ENCODE measurements at places on chromosomes 1 and 21. TPM values are rescaled to one million over a fixed set of nuclear protein-coding genes. Genes with fewer than 3 reads are reported as not detected.

The TMEM81 gene
- 0.26 TPM for total RNA-seq

DNA sequence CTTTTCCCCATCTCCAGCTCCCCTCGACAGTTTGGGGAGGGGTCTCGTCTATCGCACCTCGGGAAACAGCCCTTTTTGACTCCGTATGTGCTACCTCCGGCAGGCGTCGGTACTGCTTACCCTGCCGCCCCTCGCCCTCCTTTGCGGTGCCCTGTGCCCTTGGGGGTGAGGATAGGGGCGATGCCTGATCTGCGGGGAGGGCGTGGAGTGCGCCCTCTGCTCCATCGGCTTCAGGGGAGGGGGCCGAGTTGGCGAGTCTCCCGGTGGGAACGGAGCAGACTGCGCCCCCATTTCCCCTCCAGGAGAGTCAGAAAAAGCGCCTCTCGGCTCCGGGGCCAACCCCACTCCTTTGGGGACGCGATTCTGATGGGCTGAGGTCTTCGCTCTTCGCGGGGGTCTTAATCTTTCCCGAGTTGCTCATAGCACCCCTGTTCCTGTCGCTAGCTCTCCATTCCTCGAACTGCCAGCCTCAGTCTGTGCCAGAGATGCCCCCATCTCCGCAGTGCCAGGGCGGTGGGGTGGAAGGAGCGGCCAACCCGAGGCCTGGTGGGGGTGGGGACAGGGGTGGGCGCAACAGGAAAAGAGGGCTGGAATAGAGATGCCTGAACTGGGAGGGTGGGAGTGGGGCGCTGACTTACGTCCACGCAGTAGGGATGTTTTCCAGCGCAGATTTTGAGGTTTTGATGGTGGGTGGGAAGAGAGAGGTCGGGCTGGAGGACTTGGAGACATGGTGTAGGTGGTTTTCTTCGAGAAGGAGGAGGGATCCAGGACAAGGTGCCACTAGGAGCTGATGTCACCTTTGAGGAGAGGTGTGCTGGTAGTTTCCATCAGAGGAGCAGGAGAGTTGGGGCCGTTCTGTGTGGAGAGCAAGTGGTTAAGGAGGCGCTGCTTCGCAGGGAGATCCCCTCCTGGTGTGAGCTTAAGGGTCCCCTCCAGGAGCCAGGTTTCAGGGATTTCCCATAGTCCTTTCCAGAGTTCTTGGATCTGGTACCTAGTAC is 674 bp downstream of the PPFIA4 start:
- H3K36me3 ChIP-seq = no peaks in the 10 kb centered on the region
- DNase-seq = no peak
- H3K4me3 ChIP-seq = peak overlapping the region; percentile 42
- no peaks in the 10 kb centered on the region for H3K4me1 ChIP-seq
- no peak overlapping the region for H3K27ac ChIP-seq
- no peaks in the 10 kb centered on the region for H3K27me3 ChIP-seq

The RASAL2 gene
- 29.5 TPM for total RNA-seq

DNA sequence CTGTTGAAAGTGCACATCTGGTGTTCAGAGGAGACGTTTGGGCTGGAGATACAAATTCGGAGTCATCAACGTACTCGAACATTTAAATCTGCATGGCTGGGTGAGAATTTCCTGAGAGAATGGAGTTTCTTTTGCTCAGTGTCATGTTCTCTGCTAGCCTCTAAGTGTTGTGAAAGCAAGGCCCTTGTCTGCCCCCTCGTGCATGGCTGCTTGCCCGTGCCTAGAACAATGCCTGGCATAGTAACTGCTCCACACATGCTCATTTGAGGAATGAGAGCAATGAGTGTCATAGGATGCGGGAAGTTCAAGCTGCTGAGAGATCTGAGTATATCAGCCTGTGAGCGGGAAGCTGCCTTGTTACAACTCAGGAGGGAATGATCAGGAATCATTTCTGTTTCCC is 171.1 kb upstream of the CSF3R start:
- no peaks in the 10 kb centered on the region for H3K27me3 ChIP-seq
- no peaks in the 10 kb centered on the region for H3K36me3 ChIP-seq
- no peak overlapping the region for H3K4me3 ChIP-seq
- DNase-seq = no peak
- no peaks in the 10 kb centered on the region for H3K4me1 ChIP-seq

DNA sequence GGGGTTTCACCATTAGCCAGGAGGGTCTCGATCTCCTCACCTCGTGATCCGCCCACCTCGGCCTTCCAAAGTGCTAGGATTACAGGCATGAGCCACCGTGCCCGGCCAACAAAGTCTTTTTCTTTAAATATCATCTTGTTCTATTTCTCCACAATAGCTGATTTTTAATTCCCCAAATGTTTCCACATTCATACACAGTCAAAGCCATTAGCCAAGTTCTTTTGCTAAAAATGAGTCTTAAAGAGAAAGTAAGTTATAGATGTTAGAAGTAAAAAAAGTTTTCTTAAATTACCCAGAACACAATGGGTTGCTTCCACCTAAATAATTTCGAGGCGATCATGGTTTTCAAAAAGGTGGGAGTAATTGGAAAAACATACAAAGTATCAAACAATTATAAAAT is 30.6 kb downstream of the C2CD2 start:
- H3K36me3 ChIP-seq = no peaks in the 10 kb centered on the region
- no peaks in the 10 kb centered on the region for H3K4me1 ChIP-seq
- H3K4me3 ChIP-seq = no peak overlapping the region
- DNase-seq = no peak
- peak overlapping the region; percentile 87 for H3K27ac ChIP-seq

- DNase-seq = no peak
- H3K4me1 ChIP-seq = no peaks in the 10 kb centered on the region
- no peaks in the 10 kb centered on the region for H3K27me3 ChIP-seq
- no peak overlapping the region for H3K4me3 ChIP-seq
Measured at GRCh38 chr1:81598623-81599022, 202.1 kb upstream of the ADGRL2 start.

GRCh38 chr1:237492359-237492758 is 398.4 kb downstream of the ZP4 start:
- no peaks in the 10 kb centered on the region for H3K4me1 ChIP-seq
- no peaks in the 10 kb centered on the region for H3K27me3 ChIP-seq
- no peak for DNase-seq
- no peak overlapping the region for H3K4me3 ChIP-seq

GRCh38 chr1:182051938-182052337 is 9.6 kb downstream of the ZNF648 start:
- DNase-seq = no peak
- H3K27ac ChIP-seq = no peak overlapping the region
- no peak overlapping the region for H3K4me3 ChIP-seq
- no peaks in the 10 kb centered on the region for H3K36me3 ChIP-seq
- H3K4me1 ChIP-seq = no peaks in the 10 kb centered on the region

The OR6N1 gene
- not detected for total RNA-seq

GRCh38 chr1:191674626-191675179 is 483.6 kb upstream of the RGS18 start:
- H3K27ac ChIP-seq = no peak overlapping the region
- no peak overlapping the region for H3K4me3 ChIP-seq
- DNase-seq = no peak
- no peaks in the 10 kb centered on the region for H3K36me3 ChIP-seq
- no peaks in the 10 kb centered on the region for H3K4me1 ChIP-seq
- H3K27me3 ChIP-seq = no peaks in the 10 kb centered on the region

GRCh38 chr1:86062453-86062852 is 94.1 kb downstream of the COL24A1 start:
- no peak overlapping the region for H3K4me3 ChIP-seq
- H3K36me3 ChIP-seq = no peaks in the 10 kb centered on the region
- H3K27ac ChIP-seq = no peak overlapping the region
- H3K27me3 ChIP-seq = no peaks in the 10 kb centered on the region
- no peak for DNase-seq
- H3K4me1 ChIP-seq = no peaks in the 10 kb centered on the region

- H3K27me3 ChIP-seq = no peaks in the 10 kb centered on the region
- DNase-seq = no peak
- H3K36me3 ChIP-seq = no peaks in the 10 kb centered on the region
- no peak overlapping the region for H3K4me3 ChIP-seq
Measured at GRCh38 chr1:107559881-107560280, 405.1 kb downstream of the VAV3 start.

- H3K4me3 ChIP-seq = no peak overlapping the region
- H3K27me3 ChIP-seq = no peaks in the 10 kb centered on the region
- no peaks in the 10 kb centered on the region for H3K4me1 ChIP-seq
- no peaks in the 10 kb centered on the region for H3K36me3 ChIP-seq
Measured at GRCh38 chr1:185008838-185009237, 34.5 kb upstream of the NIBAN1 start.

- DNase-seq = no peak
- H3K27me3 ChIP-seq = no peaks in the 10 kb centered on the region
- H3K27ac ChIP-seq = no peak overlapping the region
- H3K36me3 ChIP-seq = no peaks in the 10 kb centered on the region
Measured at GRCh38 chr1:198641501-198641900, 2.7 kb downstream of the PTPRC start.

GRCh38 chr1:89881415-89882058 is 60.7 kb downstream of the LRRC8D start:
- H3K4me1 ChIP-seq = no peaks in the 10 kb centered on the region
- no peaks in the 10 kb centered on the region for H3K27me3 ChIP-seq
- no peak overlapping the region for H3K4me3 ChIP-seq
- DNase-seq = no peak
- no peaks in the 10 kb centered on the region for H3K36me3 ChIP-seq

The TLCD4 gene
- total RNA-seq = 15.7 TPM

DNA sequence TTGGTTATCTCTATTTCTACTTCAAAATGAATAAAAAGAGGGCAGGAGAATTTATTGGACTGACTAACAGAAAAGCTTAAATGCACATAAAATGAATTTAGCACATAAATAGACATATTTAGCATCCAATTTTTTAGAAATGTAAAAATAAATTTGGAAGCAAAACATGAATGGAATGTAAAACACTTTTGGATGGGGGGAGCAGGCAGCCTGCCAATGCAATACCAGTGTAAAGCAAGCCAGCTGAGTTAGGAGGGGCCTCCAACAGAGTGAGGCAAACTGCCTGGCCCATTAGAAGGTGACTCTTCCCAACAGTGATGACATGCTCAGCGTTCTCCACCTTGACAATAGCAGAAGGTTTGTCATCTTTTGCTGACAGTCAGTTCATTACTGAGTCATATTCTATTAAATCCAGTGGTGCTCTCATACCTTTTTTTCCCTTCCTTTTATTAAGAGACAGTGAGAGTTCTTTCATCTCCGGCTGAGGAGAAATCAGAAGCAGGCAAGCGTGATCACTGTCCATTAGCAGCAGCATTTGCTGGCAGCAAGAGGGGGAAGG is 19.5 kb upstream of the EXO1 start:
- no peak overlapping the region for H3K27ac ChIP-seq
- no peak for DNase-seq
- H3K27me3 ChIP-seq = no peaks in the 10 kb centered on the region
- H3K36me3 ChIP-seq = no peaks in the 10 kb centered on the region
- H3K4me3 ChIP-seq = no peak overlapping the region

DNA sequence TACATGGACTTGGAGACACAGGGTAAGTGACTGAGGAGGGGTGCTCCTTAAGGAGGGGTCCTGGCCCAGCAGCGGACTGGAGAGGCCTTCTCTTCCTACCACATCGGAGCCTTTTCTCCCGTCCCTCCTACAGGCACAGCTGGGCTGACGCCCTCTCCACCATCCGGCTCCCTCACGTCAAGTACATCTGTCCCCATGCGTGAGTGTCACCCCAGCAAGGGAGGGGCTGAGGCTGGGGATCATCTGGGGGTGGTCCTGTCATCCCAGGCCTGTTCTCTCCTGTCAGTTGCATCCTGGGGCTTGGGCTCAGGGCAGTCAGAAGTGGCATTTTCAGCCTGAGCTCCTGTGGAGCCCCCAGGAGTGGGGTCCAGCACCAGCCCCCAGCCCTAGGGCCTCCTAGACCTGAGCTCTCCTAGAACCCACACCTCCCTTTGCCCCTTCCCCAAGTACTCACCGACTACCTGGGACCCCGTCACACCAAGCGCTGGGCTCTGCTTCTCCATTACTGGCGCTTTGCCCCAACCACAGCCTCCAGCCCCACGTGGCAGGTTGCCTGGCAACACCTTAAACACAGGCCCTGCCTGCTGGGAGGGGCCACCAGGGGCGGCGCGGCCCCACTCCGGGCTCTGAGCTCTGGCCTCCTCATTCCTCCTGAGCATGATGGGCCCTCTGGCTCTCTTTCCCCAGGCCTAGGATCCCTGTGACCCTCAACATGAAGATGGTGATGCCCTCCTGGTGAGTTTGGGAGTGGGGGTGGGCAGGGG is 2.3 kb downstream of the LYPLA2 start:
- no peaks in the 10 kb centered on the region for H3K27me3 ChIP-seq
- peaks cover 12% of the 10 kb centered on the region for H3K4me1 ChIP-seq
- no peak overlapping the region for H3K4me3 ChIP-seq
- H3K27ac ChIP-seq = peak overlapping the region; percentile 0

DNA sequence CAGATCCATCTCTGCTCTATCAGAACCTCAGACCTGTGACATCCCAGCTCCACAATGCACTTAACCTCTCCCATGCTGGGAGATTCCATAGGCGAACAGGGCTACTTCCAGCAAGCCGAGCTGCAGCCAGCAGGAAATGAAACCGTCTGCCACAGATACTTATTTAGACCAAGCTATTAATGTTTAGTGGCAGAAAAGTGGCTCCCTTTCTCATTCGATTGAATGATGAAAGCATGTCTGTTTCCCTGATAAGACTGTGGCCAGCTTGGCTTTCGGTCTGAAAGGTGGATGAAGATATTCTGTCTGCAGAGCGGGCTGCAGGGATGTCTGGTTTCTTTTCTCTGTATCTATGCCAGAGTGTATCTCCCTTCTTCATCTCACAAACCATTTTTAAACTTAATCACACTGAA is 146.4 kb downstream of the GREM2 start:
- H3K4me3 ChIP-seq = no peak overlapping the region
- no peak overlapping the region for H3K27ac ChIP-seq
- no peaks in the 10 kb centered on the region for H3K27me3 ChIP-seq
- H3K4me1 ChIP-seq = no peaks in the 10 kb centered on the region

GRCh38 chr1:231929311-231929710 is 302.7 kb downstream of the DISC1 start:
- no peaks in the 10 kb centered on the region for H3K27me3 ChIP-seq
- H3K36me3 ChIP-seq = no peaks in the 10 kb centered on the region
- H3K27ac ChIP-seq = no peak overlapping the region
- DNase-seq = no peak
- H3K4me1 ChIP-seq = no peaks in the 10 kb centered on the region
- H3K4me3 ChIP-seq = no peak overlapping the region

The AMY1B gene
- total RNA-seq = not detected

The RNF207 gene
- total RNA-seq = 23.1 TPM

- DNase-seq = no peak
- no peaks in the 10 kb centered on the region for H3K36me3 ChIP-seq
- H3K27me3 ChIP-seq = no peaks in the 10 kb centered on the region
- H3K4me3 ChIP-seq = no peak overlapping the region
- H3K27ac ChIP-seq = no peak overlapping the region
Measured at GRCh38 chr1:175400766-175401165, 208.2 kb upstream of the KIAA0040 start.

GRCh38 chr21:34363733-34364132 is at the start of gene KCNE2:
TSS of gene KCNE2 (plus strand) at chr21:34364006. CDS start at chr21:34370479, 6,473 bp downstream.
- DNase-seq = no peak
- no peak within 1 kb of the TSS for H3K4me3 ChIP-seq
- no peaks in the 10 kb centered on the region for H3K36me3 ChIP-seq

The CCDC28B gene
- total RNA-seq = not detected

GRCh38 chr1:45674478-45674877 is 11.9 kb downstream of the GPBP1L1 start:
- peaks cover 15% of the 10 kb centered on the region for H3K4me1 ChIP-seq
- no peak overlapping the region for H3K27ac ChIP-seq
- H3K4me3 ChIP-seq = no peak overlapping the region
- no peak for DNase-seq
- no peaks in the 10 kb centered on the region for H3K36me3 ChIP-seq

- H3K27ac ChIP-seq = no peak overlapping the region
- no peak for DNase-seq
- H3K36me3 ChIP-seq = no peaks in the 10 kb centered on the region
- H3K4me1 ChIP-seq = no peaks in the 10 kb centered on the region
Measured at GRCh38 chr1:30317921-30318320, 405.5 kb downstream of the MATN1 start.
